ENCODE measurements at places on chromosomes 4 and X.
A peak's percentile ranks its signal among the peaks of the same experiment; 100 is the strongest.

DNA sequence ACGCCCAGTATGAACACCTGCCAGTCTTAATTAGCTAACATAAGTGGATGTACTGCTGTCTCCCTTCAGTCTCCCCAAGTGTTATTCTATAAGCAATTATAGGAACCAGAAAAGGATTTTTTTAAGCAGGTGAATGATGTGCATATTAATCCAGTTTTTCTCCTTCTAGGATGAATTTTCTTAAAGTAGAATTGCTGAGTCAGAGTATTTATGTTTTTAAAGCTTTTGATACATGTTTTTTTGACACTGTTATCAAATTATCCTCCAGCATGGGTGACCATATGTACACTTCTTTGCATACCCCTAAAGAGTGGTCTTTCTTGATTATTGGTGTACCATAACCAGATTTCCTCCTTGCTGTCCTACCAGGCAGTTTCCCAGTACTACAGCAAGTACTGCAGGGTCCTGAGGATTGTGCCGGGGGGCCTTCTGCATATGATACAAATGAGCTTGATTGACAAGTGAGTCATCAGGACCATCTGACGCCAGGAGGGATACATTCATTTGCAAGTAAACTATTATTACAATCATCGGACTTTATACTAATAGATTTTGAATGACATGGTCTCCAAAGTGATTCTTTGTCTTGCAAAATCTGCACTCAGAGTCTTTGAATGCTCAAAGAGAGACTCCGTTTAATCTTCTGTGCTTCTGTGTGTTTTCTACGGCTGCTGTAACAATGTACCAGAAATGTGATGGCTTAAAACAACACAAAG is 10.7 kb upstream of the PCYT1B start:
- DNase-seq: no peak

DNA sequence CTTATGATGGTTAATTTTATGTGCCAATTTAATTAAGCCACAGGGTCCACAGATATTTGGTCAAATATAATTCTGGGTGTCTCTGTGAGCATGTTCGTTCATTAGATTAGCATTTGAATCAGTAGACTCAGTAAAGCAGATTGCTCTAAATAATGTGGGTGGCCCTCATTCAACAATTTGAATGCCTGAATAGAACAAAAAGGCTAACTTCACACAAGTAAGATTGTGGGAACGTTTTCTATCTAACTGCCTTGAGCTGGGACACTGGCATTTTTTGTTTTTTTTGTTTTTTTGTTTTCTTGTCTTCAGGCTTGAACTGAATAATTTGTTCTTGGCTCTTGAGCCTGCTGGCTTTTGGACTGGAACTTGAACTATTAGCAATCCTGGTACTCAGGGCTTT is 292.4 kb upstream of the SPANXN4 start:
- no peak for DNase-seq

GRCh38 chrX:30597216-30598012 is 19.8 kb upstream of the TASL start:
- DNase-seq: no peak

GRCh38 chr4:51931461-51931860 is 88.5 kb downstream of the DCUN1D4 start:
- no peak for DNase-seq

GRCh38 chr4:98993419-98994071 is 2.0 kb upstream of the METAP1 start:
- no peak for DNase-seq

- DNase-seq: no peak
These were observed at the start of gene PPBP for GRCh38 chr4:73988061-73988460. PPBP (minus strand) TSS chr4:73988190; CDS start chr4:73988103, 87 bp downstream.

GRCh38 chr4:4754641-4755040 is 104.8 kb upstream of the MSX1 start:
- DNase-seq: no peak

DNA sequence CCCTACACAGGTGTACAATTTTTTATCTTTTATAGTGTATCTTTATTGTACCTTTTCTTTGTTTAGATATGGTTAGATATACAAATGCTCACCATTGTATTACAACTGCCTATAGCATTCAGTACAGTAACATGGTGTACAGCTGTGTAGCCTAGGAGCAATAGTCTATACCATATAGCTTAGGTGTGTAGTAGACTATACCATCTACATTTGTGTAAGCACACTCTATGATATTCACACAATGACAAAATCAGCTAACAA is 80.3 kb downstream of the FAM13A start:
- DNase-seq: no peak

DNA sequence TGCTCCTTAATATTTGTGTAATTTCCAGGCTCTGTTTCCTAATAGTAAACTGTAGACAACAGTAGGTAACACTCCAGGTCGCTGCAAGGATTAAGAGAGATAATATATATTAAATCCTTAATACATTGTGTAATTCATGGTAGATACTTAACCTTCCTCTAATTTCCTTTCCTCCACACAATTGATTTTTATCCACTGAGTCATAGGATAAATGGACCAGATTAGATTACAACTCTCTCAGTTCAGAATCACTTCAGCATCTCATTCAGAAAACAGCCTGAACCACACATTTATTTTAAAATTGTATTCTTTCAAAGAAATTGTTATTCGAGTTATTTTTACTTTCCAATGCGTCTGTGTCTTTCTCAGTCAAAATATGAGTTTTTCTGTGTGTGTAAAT is 17.1 kb downstream of the GK2 start:
- DNase-seq: no peak

DNA sequence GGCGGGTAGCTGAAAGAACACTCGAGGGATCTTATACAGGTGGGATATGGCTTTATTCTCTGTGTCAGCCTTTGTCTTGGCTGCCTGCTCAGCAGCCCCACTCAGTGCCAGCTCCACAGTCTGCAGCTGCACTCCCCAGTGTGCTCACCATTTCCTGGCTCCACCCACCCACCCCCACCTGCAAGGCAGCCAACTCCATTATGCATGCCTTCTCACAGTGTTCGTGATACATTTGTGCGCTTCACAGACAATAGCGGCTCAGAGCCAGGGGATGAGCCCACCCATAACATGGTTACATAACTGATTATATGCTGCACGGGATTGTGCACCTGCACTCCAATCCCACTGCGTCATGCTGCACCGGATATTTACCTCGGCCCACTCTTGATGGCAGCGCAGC is 8.8 kb upstream of the TMEM128 start:
- DNase-seq: no peak

DNA sequence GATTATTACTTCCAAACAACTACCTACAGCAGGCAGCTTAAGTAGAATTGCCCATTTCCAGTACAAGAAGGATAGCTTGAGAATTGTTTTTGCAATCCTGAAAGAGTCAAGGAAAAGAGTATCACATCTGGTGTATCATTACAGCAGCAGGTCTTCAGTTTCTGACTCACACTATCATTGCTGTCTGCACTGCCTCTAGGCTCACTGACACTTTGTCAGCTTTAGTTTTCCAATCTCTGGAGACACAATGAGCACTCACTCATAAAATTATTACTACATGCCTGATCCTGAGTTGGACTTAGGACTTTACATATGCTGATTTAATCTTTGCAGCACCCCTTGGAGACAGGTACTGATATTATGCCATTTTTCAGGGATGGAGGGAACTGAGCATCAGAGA is 244.6 kb upstream of the BOD1L1 start:
- no peak for DNase-seq

GRCh38 chr4:173515458-173515857 is 14.6 kb downstream of the HAND2 start:
- no peak for DNase-seq

DNA sequence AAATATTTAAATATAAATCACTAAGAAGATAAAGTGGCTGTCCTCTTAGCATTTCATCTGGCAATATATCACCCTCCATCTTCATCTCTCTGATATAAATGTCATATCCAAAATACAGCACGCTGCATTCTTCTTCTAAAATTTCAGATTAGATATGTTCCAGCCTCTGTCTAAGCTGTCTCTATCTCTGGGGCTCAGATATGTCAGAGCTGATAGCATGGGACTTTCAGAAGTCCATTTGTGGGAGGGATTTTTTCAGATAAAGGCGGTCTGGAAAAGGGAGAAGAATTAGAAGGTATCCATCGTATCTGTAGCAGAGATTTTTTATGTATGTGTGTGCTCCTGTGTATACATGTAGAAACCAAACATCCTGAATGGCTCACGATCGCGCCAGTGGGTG is 25.0 kb upstream of the CD38 start:
- DNase-seq: no peak

DNA sequence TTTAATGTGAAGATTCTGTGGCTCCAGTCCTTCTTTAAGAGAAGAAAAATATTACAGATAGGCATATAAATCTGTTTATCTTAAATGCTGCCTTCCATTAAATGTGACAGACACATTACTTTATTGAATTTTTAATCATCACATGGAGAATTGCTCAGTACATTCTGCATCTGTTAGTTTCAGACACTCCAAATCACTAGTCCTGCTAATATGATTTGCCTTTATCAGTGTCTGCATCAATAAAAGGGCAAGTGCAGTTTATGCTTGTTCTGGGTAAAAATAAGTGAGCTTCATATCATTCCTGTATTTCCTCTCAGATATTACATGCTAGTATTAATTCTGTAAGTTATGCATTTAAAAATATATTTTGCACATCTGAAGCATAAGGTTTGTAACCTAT is 666.4 kb downstream of the TECRL start:
- no peak for DNase-seq

GRCh38 chrX:47283015-47283771 is 50.4 kb downstream of the USP11 start:
- DNase-seq: no peak

DNA sequence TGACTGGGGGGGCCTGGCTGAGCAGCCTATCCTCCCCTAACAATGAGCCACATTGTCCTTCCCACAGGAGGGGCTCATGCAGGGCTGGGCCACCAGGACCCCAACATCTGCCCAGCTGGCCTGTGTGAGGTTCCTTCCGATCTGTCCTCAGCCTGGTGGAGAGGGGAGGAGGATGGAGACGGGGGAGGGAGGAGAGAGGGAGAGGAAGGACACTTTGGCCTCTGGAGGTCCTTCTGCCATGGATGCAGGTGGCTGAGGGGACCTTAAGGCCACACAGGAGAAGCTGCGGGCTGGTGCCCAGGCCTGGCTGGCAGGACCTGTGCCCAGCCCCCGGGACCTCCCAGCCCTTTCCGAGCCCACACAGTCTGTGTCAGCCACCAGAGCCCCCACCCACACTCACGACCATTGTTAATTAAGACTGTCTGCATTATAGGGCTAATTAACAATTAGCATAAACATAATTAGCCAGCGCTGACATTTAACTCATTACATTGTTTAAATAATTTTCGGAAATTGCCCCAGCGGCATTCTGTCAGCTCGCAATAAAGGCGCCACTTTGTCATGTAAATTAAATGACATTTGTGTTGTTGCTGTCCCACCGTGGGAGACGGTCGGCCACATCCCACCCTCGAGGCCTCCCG is 53.0 kb upstream of the NKX1-1 start:
- DNase-seq: no peak

- no peak for DNase-seq
These were observed 127.3 kb upstream of the KLF3 start for GRCh38 chr4:38536716-38537115.

- DNase-seq: peak; percentile 7
These were observed 569 bp upstream of the FHL1 start for GRCh38 chrX:136146614-136147314.

DNA sequence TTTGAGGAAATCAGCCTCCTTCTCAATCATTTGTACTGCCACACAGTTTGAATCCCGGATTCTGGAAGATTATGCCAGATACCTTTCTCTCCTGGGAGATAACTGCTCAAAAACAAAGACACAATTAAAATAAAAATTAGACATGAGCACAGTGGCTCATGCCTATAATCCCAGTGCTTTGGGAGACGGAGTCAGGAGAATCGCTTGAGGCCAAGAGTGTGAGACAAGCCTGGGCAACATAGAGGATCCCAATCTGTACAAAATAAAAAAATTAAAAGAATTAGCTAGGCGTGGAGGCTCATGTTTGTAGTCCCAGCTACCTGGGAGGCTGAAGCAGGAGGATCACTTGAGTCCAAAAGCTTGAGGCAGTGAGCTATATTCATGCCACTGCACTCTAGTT is 376.3 kb upstream of the ZFP42 start:
- no peak for DNase-seq

DNA sequence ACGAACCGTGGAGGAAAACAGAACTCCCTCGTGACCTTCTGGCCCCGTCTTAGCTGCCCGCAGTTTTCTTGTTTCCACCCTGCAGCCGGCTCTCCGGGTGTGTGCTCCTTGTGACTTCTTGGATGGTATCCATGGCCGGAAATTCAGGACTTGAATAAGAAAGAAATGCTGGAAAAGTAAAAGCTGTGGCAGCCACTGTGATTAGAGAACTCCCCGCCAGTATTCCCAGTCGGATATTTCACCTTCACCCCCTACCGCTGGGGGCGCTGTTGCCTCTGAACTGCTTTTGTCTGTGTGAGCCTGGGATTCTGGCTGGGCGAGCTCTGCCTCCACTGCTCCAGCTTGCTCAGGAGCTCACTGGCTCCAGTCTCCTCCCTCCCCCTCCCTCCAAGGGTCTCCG is 41.5 kb upstream of the CYP4V2 start:
- DNase-seq: no peak

- no peak for DNase-seq
These were observed 6.5 kb downstream of the FAM199X start for GRCh38 chrX:104172788-104173187.

- no peak for DNase-seq
These were observed 14.3 kb downstream of the CFAP99 start for GRCh38 chr4:2432991-2433530.

- DNase-seq: no peak
These were observed 303.6 kb upstream of the FAT1 start for GRCh38 chr4:187027272-187027671.

DNA sequence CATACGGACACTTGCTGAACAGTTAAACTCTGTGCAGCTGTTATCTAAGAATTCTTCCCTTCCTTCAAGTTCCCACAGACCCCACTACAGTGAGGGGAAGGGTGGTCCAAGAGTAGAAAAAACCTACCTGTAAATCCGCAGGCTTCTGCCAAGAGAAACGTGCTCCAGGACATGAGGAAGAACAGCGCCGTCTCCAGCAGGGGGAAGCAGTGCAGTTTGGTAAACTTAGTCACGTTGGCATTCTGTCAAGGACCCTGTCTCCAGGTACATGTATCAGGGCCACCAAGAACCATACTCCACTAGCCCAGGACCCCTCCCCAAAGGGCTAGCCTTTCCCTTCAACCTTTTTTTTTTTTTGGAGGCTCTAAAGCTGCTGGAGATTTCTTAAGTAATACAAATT is 79.9 kb downstream of the CHST7 start:
- DNase-seq: no peak

DNA sequence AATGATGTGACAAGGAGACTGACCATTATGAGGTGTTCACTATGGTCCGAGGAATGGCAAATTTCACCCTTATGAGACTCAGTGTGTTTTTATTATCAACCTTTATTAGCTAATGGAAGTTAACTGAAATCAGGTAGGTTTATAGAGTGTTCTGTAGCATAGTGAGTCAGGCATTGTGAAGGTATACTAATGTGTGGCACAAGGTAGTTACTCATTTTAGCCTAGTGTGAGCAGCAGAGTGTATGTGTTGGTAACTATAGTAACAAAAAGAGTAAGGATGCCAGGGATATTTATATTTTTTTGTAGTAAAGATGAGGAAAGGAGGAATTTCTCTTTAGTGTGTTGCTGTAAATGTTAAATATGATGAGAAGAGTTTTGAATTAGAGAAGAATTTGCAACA is 12.0 kb downstream of the PDLIM5 start:
- DNase-seq: no peak
